ENCODE measurements at places on chromosomes 12 and 14.
A peak's percentile ranks its signal among the peaks of the same experiment; 100 is the strongest.

- DNase-seq, result no peak
These were observed 37.3 kb downstream of the PTGER2 start for GRCh38 chr14:52351233-52352060.

- DNase-seq, result no peak
These were observed 281.2 kb downstream of the RGS6 start for GRCh38 chr14:72213424-72213823.

DNA sequence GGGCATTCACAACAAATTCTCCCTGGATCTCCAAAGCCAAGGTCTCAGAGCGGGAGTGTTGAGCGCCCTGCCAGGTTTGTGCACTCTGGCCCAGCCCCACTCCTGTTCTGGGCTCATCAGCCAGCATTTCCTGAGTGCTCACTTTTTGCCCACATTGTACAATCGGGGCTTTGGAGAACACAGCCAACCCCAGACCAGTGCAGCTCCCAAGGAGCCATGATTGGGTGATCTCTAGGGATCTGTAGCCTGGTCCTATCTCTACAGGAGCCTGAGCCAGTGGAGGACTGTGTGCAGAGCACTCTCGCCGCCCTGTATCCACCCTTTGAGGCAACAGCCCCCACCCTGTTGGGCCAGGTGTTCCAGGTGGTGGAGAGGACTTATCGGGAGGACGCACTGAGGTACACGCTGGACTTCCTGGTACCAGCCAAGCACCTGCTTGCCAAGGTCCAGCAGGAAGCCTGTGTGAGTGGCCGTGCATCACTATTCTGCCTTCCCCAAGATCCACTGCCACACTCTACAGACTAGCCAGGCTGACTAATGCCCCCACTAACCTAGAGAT, 2.8 kb downstream of the ARHGEF40 start:
- DNase-seq, result no peak

- DNase-seq, result no peak
These were observed 19.5 kb downstream of the TMED10 start for GRCh38 chr14:75156901-75157300.

GRCh38 chr12:62533755-62534107, 67.1 kb downstream of the MON2 start:
- DNase-seq, result no peak

- DNase-seq, result no peak
These were observed 18.9 kb downstream of the PPP2R5C start for GRCh38 chr14:101780390-101780789.

GRCh38 chr14:29444805-29445204, 482.8 kb downstream of the PRKD1 start:
- no peak for DNase-seq

- peak; percentile 2 for DNase-seq
These were observed 748 bp downstream of the MAPKAPK5 start for GRCh38 chr12:111842556-111843396.

- DNase-seq, result no peak
These were observed 64.2 kb downstream of the RASSF3 start for GRCh38 chr12:64674367-64674922.

DNA sequence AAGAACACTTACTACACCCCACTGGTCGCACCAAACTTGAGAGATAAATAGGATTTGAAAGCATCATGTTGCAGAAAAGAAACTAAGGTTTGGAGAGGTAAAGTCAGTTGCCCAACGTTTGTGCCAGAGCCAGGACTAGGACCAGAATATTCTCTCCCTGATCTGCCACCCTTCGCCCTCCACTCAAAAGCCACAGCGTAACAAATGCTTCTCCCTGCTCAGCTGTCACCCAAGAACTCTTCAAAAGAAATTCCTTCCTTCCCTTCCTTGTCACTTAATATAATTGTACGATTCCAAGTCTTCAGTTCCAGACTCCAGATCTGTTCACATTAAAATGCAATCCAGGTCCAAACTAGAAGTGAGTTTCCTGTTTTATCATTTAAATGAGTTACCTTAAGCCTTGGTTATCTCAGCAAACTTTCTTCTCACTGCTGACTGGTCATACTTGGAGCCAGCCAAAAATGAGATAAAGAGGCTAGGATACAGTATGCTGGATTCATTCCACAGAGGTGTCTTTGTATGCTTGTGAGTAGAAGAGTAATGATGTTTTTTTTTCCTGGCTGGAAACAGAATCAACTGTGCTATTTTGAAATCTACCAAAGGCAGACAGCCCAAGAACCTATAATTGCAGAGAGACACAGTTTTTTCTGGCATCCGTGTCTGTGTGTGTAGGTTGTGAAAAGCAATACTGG, 12.8 kb upstream of the PPFIBP1 start:
- no peak for DNase-seq

DNA sequence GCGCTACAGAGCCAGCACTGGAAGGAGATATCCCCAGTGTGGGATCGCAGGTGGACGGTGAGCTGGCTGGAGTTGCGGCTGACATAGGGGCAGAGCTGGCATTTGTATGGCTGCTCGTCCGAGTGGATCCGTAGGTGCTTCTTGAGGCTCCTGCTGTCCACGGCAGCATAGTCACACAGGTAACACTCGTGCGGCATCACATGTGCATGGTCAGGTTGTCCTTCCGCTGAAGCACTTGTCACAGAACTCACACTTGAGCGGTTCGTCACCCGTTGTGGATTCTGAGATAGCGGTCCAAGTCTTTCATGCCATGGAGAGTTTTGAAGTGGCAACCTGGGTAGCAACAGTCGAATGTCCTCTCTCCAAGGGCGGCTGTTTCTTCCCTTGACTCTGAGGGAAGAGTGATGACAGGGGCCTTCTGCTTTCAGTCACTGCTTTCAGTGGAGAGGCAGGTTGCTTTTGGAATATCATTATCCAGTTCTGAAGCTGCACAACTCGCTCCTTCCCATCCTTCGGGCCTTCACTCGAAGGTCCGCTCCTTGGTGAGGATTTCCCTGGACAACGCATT, 37.0 kb upstream of the SAV1 start:
- DNase-seq, result no peak

DNA sequence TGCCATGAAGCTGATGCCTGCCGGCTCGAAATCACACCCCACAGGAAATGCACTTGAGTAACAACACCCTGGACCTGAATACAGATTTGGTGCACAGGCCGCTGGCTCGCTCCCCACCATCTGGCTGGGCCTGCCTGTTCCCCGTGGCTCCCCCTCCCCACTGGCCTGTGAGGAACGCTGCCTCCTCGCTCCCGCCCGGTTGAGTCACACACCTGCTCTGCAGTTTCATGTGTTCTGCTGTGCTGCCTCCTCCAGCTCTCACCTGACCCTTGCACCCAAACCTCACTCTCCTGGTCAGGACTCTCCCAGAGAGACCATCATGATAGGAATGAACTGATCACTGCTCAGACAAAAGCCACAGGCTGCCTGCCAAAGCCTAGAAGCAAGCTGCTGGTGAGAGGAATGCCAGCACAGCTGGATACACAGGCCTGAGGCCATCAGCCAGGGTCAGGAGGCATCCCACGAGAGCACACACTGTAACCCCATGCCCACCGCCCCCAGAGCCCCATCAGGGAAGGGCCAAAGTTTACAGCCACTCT, 3.8 kb upstream of the SIVA1 start:
- no peak for DNase-seq

GRCh38 chr12:98533723-98534251, 18.4 kb downstream of the TMPO start:
- no peak for DNase-seq

DNA sequence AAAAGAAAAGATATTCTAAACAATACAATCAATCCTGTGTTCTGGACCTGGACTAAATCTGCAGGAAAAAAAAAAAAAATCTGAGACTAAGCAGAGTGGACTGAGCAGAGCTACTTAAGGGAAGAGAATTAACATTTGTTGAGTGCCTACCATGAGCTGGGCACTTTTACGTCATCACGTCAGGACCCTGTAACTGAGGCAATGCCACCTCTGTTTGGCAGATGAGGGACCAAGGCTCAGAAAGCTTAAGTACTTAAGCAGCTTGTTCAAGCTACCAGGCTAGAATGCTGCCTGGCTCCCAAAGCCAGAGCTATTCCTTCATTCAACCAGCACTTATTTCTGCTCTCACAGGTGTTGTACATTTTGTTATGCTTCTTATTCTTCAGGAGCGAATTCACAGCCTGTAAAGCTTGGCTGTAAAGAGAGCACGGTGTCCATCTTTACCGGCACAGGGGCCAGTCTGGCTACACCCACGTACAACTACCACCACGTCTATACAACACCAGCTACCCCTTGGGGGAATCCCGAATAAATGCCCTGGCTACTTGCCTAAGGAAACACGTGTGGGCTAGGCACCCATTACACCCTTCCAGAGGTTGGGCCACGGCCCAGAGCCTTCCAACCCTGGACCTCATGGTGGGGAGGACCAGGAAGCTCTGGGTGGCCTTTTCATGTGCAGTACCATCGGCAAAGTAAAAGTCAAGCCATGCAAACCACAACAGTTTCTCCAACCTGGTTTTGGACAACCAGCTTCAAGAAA, 27.0 kb downstream of the TMCC3 start:
- DNase-seq, result no peak

DNA sequence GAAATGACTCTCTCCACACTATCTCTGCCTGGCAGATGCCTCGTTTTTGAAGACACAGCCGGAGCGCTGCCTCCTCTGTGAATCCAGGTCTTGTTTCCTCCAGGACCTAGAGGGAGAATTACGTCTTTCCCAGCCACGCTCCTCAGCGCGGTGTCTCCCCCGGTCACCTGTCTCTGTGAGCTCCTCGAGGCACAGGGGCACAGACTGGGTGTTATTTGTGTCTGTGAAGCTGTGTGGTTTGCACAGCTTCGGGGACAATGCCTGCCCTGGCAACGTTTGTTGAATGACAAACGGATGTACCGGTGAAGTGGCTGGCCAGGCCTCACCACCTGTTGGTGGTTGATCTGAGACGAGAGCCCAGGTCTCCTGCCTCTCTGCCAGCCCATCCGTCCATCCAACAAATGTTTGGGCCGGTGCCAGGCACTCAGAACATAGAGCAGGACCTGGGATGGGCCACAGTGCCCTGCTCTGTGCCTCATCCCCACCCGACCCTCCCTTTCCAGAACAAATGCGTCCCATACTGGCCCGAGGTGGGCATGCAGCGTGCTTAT, 6.1 kb downstream of the PTPN6 start:
- no peak for DNase-seq

DNA sequence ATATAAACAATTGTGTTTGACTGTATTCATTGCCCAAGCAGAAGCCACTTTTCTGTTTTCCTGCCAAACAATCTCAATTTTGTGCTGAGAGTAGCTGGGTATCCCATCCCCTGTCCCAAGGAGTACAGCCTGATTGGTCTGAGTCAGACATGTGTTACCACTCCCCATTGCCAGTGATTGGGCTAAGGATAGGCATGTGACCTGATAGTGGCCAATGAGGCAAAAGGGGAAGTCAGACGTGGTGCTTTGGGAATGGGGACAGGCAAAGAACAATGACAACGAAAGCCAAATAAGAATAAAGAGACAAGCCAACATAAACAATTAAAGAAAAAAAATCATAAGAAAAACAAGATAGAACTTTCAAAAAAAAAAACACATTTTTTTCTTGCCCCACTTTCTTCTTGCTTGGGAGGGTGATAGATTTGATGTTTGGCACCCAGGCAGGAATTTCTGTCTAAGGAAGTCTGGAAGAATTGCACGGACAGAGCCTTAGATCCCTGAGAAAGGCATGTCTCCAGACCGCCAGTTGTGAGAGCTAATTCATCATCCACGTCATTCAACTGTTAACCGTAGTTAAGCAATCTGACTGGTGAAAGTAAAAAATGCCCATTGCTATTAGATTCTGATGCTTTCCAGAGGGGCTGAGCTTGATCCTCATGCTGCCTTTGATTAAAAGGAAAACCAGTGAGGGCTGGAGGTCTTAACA, 626.6 kb upstream of the TMEM132C start:
- no peak for DNase-seq

DNA sequence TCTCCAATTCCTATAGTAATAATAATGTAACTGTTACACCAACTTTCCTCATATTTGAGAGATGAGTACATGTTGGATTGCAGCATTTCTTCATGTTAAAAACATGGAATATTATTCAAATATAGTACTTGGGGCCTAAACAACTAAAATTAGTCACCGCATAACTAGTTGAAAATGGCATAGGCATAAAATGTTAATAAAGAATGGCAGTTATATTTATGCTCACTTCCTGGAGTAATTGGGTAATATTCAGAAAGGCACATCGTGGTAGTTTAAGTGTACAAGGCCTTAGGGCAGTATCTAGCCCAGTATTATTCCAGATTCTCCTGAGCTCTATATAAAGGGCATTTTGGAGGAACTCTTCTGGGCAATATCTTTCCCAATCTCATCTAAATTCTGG, 46.0 kb downstream of the ERGIC2 start:
- DNase-seq, result no peak

DNA sequence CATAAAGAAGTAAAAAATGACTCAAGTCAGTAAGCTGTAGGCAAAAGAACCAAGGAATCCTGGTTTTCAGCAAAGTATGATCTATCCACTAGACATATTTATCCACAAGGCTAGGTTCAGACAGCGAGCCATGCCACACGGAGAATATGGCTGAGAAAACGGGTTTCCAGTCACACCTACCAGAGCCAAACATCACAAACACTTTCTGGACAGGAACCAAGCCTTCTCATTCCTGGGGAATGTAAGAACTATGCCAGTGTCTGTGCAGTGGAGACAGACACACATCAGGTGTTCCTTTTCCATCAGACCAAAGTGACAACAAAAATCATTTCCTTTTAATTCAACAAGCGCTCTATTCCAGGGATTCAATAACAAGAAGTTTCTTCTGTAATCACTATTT, 41.1 kb downstream of the AREL1 start:
- DNase-seq, result no peak

GRCh38 chr12:131067981-131068851, 114.5 kb downstream of the ADGRD1 start:
- no peak for DNase-seq

DNA sequence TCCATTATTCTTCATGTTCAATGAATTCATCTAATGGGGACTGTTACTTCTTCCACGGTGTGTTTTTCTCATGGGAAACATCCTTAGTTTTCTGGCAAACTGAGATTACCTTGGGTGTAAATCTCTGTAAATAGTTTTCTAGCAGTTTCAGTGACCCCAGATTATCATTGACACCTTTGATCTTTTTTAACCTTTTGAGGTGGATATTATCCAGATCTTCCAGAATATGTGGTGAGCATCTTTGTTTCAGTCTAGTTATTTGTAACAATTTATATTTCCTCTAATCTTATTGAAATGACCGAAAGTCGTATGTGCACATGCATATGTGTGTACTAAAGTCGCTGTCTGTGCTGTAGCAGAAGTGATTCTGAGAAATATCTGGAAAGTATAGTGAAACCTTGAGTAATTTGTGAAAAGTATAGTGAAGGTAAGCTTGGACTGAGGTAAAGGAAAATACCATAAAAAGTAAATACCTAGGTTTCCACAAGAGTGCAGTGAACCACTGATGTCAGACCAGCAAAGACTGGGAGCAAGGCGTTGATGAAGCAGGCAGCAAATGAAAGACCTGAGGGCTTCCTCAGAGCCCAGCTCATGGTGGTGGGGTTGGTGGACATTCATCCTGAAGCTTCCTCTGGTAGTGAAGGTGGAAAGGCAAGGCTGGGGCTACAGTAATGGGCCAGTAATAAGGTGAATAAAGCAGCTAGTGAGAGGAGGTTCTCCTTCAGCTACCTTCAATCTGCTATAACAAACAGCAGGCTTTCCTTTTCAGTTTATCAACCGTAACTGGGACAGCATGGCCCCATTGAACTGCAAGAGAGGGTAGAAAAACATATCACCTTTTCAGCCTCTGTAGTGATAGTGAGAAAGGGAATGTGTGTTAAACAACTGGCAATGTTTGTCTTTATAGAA, 480.2 kb upstream of the FBXO33 start:
- no peak for DNase-seq

GRCh38 chr12:84315926-84316325, 596.7 kb downstream of the SLC6A15 start:
- no peak for DNase-seq
